Activated T-helper 1 cell treated with anti-CD3 and anti-CD28 coated beads, Interleukin-12 subunit alpha, Interleukin-12 subunit beta, Interleukin-2, Interleukin-4 antibody, amounts not matched to agents 30 ng/mL and 10 ng/mL and 1 ng/mL, durations not matched to agents 14 hours and 24 hours and 36 hours (primary cell): ENCODE measurements at places on chromosomes 12 and 14.

DNA sequence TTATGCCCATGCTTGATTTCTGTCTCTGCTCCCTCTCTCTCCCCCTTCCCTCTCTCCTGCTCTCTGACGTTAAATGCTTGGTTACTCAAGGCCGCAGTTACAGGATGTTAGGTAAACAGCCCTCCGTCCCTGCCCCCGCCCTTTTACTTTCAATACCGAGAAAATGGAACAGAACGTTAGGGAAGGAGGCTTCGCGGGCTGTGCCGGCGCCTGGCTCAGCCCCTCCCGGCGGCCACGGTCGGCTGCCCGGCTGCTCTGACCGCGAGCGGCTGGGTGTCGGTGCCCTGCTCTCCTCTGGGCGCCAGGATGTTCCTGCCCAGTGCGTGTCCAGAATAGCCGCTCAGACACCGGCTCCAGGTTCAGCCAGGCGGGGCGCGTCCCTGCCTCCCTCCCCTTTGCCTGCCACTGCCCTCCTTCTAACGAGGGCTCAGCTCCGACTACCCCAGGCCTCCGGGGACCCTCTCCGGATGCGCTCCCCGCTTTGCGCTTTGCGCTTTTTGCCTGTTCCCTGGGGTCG, 166.1 kb downstream of the ADCK1 start:
- peak; percentile 48 for DNase-seq

DNA sequence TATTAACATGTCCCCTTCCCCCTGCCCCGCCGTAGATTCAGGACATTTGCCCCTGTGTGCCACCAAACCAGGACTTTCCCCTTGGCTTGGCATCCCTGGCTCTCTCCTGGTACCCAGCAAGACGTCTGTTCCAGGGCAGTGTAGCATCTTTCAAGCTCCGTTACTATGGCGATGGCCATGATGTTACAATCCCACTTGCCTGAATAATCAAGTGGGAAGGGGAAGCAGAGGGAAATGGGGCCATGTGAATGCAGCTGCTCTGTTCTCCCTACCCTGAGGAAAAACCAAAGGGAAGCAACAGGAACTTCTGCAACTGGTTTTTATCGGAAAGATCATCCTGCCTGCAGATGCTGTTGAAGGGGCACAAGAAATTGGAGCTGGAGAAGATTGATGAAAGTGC, 28.9 kb downstream of the HRK start:
- DNase-seq = no peak

GRCh38 chr12:68042212-68042699, 53.0 kb downstream of the IFNG-AS1 start:
- no peak for DNase-seq

- DNase-seq = no peak
Measured at GRCh38 chr12:27970401-27971120, 2.0 kb downstream of the PTHLH start.

DNA sequence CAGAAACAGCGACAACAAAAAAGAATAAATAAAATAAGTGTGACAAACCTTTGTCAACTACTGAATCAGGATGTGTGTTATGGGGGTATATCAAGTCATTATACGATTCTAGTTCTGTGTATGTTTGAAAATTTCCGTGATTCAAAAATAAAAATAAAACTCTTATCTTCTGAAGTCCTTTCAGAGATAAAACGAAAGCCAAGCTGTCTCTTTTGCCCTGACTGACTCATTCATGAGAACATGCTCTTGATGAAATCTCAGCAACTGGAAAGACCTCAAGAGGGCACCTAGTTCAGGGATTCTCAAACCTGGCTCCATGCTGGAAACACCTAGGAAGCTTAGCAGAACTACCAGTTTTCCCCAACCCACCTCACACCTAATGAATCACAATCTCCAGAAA, 9.2 kb downstream of the FOXN3 start:
- DNase-seq = no peak

DNA sequence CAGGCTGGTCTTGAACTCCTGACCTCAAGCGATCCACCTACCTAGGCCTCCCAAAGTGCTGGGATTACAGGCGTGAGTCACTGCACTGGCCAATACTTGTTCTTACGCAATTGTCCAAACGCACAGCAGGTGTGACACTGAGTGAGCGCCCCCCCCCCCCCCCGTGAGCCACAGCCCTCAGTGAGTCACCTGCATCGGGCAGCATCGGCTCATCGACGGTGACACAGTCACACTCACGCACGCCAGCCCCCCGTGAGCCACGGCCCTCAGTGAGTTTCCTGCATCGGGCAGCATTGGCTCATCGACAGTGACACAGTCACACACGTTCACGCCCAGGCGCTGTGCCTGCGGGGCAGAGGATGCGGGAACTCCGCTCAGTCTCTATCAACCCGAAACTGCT, 42.5 kb downstream of the GALNT9 start:
- DNase-seq = no peak

GRCh38 chr14:88630565-88630964, 67.7 kb downstream of the ZC3H14 start:
- no peak for DNase-seq

- DNase-seq = no peak
Measured at GRCh38 chr12:108668063-108668462, 34.4 kb upstream of the SELPLG start.

DNA sequence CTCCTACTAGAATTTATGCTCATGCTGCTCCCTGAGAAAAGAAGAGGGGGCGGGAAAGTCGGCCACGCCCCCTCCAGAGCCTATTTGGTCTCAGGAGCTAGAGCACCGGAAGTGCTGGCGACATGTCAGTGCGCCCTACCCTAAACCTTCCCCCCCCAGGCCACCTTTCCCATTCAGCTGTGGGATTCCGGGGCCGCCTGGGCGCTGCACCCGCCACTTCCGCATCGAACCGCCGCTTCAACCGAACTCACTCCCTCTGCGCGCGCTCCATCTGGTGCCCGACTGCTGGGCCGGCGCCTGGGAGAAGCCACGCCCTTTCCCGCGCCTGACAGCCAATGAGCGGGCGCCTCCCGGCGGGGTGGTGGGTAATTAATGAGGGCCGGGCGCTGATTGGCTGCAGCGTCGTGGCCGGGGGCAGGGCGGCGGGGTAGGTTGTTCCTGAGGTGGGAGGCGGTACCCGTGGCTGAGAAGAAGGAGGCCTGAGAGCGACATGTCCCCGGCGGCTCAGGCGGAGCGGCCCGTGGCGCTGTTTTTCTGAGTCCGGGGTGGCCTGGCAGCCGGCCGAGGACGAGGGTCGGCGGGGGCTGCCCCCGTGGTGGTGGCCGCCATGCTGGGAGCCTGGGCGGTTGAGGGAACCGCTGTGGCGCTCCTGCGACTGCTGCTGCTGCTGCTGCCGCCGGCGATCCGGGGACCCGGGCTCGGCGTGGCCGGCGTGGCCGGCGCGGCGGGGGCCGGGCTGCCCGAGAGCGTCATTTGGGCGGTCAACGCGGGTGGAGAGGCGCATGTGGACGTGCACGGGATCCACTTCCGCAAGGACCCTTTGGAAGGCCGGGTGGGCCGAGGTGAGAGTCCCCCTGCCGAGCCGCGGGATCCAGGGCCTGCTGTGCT, at the start of gene MLEC:
Gene MLEC (plus strand): TSS at position 460 of the 888 bp plus-strand sequence. CDS start 148 bp downstream, at position 608.
- peak; percentile 100 for DNase-seq

- no peak for DNase-seq
Measured at GRCh38 chr14:64184103-64184729, 110.0 kb downstream of the ESR2 start.

- DNase-seq = no peak
Measured at GRCh38 chr12:24707334-24707733, 241.6 kb downstream of the BCAT1 start.

- no peak for DNase-seq
Measured at GRCh38 chr12:62760779-62761178, 174.2 kb downstream of the PPM1H start.

- no peak for DNase-seq
Measured at GRCh38 chr14:30994681-30995620, 30.5 kb upstream of the AP4S1 start.

- no peak for DNase-seq
Measured at GRCh38 chr12:69428351-69429073, 41.7 kb upstream of the FRS2 start.

GRCh38 chr12:43973385-43973784, 137.5 kb downstream of the TMEM117 start:
- no peak for DNase-seq

- DNase-seq = no peak
Measured at GRCh38 chr12:81874586-81874985, 115.4 kb upstream of the PPFIA2 start.

- peak; percentile 12 for DNase-seq
Measured at GRCh38 chr14:75123991-75124390, 2.9 kb downstream of the NEK9 start.
